ENCODE measurements at places on chromosomes 2 and 18.

GRCh38 chr18:50330176-50330575 is 42.7 kb upstream of the CXXC1 start:
- no peak for DNase-seq

GRCh38 chr2:192139813-192140212 is 54.9 kb downstream of the TMEFF2 start:
- no peak for DNase-seq

GRCh38 chr2:213496226-213496625 is 212.0 kb downstream of the SPAG16 start:
- no peak for DNase-seq

DNA sequence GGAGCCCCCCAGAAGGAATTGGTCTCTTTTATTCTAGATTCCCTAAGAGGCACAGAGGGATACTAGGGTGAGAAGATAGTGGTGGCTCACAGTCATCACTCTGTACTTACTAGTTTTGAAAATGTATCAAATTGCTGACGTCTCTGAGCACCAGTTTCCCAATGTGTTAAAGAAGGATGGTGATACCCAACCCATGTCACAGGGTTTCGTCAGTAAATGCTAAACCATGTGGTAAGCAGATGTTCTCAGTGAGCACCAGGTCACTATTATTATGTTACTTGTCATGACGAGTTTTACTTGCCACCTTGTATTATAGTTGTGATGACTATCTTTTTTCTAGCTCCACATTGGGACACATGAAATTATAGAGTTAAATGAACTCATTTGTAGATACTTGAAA is 54.7 kb downstream of the NEDD4L start:
- no peak for DNase-seq

GRCh38 chr18:52953387-52953786 is 613.4 kb downstream of the DCC start:
- DNase-seq, result no peak

DNA sequence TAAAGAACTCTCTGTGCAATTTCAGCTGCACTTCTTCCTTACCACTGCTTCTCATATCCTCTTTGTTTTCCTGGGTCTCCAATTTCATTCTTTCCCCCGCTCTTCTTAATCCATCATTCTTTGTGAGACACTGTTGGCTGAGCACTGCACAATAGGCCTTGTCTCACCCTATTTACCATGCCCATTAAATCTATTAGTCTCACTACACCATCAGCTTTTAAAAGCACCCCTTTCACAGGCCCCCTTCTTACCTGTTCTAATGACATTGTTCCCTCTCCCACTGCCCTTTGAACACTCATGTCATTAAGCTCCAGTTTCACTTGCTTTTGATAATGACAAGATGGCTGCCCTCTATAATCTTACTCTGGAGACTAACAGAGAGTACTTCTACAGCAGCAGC is 404.1 kb upstream of the ACVR2A start:
- DNase-seq, result no peak

DNA sequence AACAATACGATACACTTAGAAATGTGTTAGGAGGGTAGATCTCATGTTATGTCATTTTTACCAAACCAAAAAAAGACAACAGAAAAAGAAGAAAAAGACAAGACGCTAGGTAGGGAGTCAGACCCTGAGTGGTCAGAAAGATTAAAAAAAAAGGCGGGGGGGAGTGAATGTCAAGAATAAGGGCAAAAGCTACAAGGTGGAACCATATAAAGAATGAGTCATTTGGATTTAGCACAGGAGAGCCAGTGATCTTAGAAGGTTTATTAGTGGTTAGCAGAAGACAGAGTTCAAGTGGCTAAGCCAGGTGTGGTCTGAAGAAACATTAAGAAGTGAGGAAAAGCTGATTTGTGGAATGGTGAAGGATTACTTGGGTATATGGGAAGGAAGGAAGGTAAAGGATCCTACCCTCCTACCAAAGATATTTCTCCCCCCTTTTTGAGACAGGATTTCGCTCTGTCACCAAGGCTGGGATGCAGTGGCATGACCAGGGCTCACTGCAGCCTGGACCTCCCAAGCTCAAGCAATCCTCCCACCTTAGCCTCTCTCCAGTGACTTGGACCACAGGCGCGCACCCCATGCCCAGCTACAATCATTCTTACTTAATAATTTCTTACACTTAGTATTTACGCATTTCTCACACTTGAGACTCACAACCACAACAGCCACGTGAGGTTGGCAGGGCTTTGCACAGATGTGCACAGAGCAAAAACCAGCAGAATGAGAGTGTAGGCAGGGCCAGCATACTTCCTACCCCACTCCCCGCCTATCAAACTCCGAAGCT is 2.6 kb downstream of the DSC2 start:
- DNase-seq, result no peak

- peak; percentile 29 for DNase-seq
These were observed 782 bp downstream of the MTA3 start for GRCh38 chr2:42569116-42569711.

DNA sequence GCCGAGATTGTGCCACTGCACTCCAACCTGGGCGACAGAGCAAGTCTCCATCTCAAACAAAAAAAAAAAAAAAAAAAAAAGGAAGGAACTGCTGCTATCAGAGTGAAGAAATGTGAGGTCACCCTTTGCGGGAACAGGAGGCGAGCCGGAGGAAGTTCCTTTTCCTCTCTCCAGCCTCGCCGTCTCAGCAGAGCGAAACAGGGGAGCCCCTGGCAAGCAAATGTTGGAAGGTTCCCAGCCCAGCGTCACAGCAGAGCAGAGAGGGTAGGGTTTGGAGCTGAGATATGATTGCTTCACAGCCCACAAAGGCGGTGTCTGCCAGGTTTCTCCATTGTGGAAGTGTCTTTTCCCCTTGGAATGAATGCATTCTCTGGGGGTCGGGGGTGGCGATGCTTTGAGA is 28.5 kb downstream of the SLC20A1 start:
- no peak for DNase-seq

DNA sequence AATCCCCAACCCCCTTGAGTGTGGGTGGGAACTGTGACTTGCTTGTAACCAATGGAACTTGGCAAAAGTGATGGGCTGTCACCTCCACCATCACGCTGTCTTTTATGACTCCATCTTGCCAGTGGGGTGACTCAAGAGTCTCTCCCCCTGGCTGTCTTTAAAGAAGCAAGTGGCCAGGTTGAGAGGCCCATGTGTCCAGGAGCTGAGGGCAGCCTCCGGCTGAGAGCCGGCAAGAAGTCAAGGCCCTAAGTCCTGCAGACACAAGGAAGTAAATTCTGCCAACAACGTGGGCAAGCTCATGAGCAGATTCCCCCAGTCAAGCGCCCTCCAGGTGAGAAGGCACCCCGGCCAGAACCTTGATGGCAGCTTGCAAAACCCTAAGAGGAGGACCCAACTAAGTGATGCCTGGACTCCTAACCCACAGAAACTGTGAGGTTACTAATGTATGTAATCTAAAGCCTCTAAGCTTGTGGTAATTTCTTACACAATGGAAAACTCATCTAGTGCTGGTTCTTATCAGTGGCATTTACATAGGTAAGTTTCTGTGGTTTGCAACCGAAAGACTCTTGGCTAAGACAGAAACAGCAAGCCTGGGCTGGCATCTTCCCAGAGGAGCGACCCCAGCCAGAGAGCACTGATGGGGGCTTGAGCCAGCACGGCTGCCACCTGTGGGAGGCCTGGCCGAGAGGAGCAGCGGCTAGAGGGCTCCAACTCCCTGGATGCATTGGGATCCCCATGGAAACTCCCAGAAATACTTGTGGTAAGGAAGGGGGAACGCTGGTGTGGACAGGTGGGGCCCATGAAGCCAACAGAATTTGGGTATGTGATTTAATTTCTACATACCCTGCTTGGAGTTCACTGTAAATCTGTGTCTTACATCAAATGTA is 49.3 kb downstream of the CIB4 start:
- DNase-seq, result no peak

- no peak for DNase-seq
These were observed 18.8 kb upstream of the STAT1 start for GRCh38 chr2:191032588-191033429.

- DNase-seq, result no peak
These were observed 101.4 kb downstream of the HDAC4 start for GRCh38 chr2:239299218-239299939.

GRCh38 chr2:209519271-209519670 is 95.4 kb downstream of the MAP2 start:
- no peak for DNase-seq

- no peak for DNase-seq
These were observed 468.7 kb downstream of the PID1 start for GRCh38 chr2:228802181-228803071.

DNA sequence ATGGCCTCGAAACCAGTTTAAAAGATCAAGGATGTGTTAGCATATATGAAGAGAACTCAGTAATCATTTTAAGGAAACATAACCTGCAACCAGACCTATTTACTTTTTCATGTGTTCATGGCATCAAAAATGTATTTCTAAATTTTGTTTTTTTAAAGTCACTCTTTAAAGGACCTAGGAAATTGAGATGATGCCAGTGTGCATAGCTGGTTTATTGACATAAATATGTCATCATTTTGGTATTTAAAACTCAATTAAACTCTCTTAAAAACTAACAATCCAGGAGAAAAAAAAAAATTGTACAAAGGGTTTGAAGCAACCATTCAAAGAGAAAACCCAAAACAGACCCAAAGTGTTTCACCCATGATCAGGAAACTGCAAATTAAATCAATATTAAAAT is 198.9 kb upstream of the RND3 start:
- DNase-seq, result no peak

Data from SK-MEL-5 (cell line).